ENCODE measurements at places on chromosomes 3 and 15.

- no peak for DNase-seq
These were observed 3.4 kb downstream of the SLC25A26 start for GRCh38 chr3:66224220-66224619.

DNA sequence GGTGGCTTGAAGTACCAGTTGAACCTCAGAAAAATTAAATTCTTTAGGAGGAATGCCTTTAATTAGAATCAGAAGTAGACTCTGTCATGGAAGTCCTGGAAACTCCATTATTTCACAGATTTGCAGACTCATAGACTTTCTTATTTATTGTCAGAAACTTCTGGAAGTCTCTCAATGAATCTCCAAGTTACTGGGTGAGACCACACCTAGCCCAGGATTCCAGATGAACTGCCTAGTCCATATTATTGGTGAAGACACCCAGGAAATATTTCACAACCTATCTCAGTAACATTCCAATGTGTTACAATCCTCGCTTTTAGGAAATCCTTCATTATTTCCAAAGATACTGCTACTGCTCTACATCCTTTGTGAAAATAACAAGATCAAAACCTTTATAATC, 6.5 kb upstream of the THBS1 start:
- DNase-seq, result no peak

DNA sequence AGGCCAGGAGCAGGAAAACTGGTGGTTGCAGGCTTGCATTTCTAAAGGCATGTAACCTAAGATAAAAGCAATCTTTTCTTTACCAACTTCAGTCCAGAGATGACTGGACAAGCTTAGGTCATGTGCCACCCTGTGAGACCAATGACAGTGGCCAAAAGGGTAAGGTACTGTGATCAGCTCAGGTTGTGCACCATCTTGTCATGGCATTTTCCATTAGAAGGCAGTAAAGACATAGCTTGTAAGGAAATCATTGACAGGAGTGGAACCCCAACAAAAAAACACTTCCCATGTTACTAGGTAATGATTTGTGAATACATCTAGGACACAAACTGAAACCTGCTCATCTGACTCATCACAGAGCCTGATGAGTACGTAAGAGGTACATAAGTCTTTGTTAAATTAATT, 35.2 kb downstream of the SSR3 start:
- peak; percentile 44 for DNase-seq

DNA sequence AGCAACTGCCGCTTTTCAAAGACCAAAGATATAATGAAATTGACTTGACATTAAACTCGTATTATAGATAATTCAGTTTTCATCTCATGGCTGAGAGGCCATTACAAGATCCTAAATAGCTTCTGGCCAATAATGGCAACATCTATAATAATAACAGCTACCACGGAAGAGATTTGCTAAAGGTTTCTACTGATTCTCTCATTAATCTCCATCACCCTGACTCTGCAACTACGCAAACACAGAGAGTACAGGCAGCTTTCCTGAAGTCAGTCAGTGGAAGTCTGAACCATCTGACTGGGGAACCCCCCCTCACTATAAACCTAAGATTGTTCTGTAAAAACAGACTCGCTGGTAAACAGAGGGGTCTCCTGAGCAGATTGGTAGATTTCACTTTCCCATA, 257.1 kb downstream of the MAGI1 start:
- no peak for DNase-seq

GRCh38 chr15:57296473-57297162, 79.7 kb upstream of the CGNL1 start:
- DNase-seq, result no peak

GRCh38 chr15:90141646-90142045, 39.4 kb upstream of the IDH2 start:
- no peak for DNase-seq

- no peak for DNase-seq
These were observed 153.2 kb downstream of the MEIS2 start for GRCh38 chr15:36947035-36947719.

- DNase-seq, result no peak
These were observed 6.8 kb downstream of the FYCO1 start for GRCh38 chr3:45988804-45989203.

GRCh38 chr3:98600412-98601095, 7.1 kb upstream of the CPOX start:
- no peak for DNase-seq

DNA sequence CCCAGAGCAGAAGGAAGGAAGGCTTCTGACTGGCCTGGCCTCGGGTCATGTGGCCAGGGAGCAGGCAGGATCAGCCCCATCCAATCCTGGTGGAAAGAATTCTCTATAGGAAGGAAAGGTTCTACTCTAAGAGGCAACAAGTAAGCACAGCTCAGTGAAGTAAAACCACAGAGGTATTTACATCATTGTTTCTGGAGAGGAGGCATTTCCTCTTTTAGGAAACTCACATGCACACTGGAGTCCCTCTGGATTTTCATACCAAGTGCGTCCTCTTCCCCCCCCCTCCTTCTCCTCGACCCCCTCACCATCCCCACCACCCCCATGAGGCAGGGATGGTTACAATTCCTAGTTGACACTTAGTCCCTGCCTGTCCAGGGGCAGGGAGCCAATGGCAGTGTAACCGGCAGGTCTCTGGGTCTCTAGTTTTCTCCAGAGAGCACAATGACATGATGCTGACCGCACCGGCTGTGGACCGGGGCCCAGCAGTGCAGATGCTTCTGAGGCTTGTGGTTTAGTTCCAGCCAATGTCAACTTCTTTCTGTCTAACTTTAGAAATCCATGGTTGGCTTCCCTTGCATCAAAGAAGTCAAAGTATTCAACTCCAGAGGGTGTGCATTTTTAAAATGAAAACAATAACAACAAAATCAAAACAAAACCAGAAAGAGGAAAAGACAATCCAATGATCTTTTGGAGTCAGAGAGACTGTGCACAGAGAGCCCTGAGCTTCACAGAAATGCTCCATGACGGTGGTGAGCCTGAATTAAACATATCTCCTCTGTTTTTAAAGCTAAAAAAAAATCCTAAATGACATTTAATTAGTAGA, 230.3 kb upstream of the TLE3 start:
- DNase-seq, result no peak

- no peak for DNase-seq
These were observed 159.6 kb downstream of the GHSR start for GRCh38 chr3:172288651-172289050.

GRCh38 chr3:186189492-186189891, 80.6 kb upstream of the ETV5 start:
- no peak for DNase-seq

- DNase-seq, result no peak
These were observed 939.4 kb downstream of the MCTP2 start for GRCh38 chr15:95170561-95171380.

GRCh38 chr15:25394898-25395297, 43.9 kb downstream of the UBE3A start:
- DNase-seq, result no peak

DNA sequence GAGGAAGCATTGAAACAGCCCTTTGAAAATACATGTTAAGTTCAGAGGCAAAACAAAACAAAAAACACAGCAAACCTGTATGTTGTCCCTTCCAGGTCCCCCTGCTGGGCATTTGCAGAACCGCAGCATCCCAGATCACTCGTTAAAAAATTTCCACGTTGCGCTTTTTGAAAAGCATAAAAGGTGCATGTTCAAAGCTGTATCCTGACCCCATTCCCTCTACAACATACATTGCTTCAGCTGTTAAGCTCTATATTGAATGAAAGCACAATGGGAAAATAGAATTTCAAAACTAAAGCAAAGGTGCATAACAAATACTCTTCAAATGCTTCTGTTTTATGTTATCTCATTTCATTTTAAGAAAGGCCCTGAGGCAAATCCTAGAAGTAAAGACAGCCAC, 328.3 kb downstream of the THSD4 start:
- peak; percentile 48 for DNase-seq

DNA sequence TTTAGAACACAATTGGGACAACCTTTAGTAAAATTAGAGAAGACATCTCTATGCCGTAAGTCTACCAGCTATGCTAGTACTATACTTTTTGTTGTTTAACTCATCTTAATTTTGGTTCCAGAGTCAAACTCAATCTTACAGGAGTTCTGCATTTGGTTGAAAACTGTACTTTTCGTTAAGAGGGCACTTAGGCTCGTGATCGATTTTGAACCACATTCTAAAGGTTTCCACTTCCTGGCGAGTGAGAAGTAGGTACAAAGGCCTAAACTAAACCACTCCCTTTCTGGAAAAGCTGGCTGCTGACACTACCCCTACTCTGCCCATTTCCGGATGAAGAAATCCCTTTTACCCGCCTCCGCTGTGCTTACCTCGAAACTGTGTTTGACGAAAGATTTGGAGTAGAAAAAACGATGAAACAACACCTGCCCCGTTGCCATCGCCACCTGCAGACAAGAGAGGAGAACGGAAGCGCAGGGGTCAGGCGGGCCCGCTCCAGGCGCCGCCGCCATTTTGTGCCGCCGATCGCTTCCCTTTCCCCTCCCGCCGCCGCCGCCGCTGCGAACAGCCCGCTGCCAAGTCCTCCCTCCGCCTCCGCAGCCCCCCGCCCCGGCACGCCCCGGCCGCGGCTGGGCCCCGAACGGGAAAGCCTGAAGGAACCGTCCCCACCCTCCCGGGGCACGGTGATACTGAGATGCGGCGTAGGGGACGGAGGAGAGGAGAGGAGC, 748 bp downstream of the CCNL1 start:
- DNase-seq, result peak; percentile 54

DNA sequence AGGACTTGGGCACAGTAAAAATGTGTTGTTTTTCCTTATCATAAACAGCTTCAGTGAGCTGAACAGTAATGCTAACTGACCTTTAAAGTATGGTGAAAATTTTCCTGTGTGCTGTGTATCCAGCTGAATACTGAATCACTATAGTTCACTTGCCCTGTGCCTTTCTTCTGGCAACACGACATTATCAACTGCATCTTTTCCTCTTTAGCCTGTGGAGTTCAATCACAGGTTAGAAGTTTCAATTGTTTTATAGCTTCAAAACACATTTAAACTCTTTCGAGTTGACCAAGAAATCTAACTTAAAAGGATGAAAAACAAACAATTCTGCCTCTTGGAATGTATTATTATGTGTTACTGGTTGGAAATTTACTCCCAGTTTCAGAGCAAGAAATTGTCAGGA, 1120.7 kb upstream of the ALCAM start:
- DNase-seq, result no peak

DNA sequence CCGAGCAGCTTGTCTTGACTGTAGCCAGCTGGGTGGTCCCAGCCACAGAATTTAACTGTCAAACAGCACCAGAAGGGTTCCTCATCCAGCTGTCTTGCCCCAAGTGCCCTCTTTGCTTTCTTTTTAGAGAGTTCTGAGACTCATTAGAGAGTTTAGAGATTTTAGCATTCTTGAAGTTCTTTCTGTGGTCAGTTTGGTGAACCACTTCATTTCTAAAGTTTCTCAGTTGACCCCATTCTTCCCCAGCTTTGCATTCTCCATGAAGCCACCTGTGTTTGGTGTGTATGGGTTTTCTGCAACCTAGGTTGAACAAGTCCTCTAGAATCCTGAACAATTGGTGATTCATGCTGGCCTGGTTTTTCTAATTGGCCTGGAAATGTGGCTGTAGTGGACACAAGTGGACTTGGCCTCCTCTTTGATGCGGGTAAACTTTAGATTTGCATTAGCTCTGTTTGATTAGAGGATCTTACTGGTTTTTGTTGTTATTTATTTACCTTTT, 33.7 kb downstream of the FLNB start:
- DNase-seq, result peak; percentile 92

DNA sequence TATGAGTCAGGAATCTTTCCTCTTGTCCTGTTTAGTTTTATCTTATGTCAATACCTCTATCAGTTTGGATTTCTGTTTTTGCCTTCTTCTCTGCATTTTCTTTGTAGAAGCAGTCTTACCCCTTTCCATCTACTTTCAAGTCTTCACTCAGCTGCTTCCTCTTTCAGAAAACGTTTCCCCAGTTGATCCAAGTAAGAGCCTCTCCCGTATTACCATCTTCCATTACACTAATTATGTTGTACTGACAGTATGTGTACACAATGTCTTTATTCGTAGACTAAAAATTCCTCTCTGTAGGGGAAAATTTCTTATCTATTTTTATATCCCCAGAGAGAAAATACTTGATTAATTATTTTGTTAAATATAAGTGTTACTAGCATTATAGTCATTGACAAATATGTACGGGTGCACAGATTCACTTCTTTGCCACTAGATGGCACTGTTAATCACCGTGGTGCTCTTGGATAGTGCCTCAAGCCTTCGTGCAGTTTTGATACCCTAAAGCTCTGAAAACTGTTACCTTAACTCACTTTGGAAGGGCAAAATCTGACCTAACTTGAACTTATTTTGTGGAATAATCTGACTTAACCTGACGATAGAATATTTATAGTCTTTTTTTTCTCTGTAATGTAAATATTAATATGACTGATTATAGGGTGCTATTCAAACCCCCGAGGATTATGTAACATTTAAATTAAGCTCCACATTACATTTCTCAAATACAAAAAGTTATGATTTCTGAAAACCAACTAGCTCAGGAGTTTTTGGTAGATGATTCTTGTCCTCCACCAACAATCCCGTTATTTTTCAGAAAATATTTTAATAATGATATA, 74.2 kb upstream of the POU1F1 start:
- peak; percentile 57 for DNase-seq

- no peak for DNase-seq
These were observed 635 bp upstream of the RCN2 start for GRCh38 chr15:76930831-76931396.

GRCh38 chr15:74322558-74323180, 44.8 kb downstream of the CYP11A1 start:
- peak; percentile 56 for DNase-seq

DNA sequence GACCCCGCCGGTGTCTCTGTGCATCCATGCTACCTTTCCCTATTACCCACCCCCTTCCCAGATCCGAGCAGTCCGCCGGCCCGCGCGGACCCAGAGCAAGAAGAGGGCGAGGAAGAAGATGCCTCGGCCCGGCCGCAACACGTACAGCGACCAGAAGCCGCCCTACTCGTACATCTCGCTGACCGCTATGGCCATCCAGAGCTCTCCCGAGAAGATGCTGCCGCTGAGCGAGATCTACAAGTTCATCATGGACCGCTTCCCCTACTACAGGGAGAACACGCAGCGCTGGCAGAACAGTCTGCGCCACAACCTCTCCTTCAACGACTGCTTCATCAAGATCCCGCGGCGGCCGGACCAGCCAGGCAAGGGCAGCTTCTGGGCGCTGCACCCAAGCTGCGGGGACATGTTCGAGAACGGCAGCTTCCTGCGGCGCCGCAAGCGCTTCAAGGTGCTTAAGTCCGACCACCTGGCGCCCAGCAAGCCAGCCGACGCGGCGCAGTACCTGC, 788 bp downstream of the FOXB1 start:
- no peak for DNase-seq

DNA sequence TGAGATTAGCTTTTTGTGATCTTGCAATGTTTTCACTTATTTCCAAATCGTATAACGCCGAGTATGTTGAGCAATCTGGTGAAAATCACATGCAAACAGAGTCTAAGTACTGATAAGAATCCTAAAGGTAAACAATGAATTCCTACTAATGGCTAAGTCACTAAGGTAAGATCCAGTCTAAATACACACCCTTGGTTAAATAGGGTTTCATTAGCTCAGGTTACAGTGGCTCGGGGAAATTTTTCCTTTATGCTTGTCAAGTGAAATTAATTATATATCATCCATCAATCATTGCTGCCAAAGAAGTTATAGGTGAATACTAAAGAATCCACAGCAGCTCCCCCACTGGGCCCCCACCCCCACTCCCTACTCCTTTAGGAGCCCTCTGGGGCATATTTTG, 139.3 kb downstream of the SOX2 start:
- DNase-seq, result no peak

All from ACHN (cell line).